Tibial nerve (tissue), 4 donors: ENCODE measurements at places on chromosomes 2 and 18. TPM values are rescaled to one million over a fixed set of nuclear protein-coding genes. Genes with fewer than 3 reads are reported as not detected.

The FAM237A gene
- total RNA-seq, result not detected

The PLB1 gene
- 7.1 TPM for total RNA-seq

DNA sequence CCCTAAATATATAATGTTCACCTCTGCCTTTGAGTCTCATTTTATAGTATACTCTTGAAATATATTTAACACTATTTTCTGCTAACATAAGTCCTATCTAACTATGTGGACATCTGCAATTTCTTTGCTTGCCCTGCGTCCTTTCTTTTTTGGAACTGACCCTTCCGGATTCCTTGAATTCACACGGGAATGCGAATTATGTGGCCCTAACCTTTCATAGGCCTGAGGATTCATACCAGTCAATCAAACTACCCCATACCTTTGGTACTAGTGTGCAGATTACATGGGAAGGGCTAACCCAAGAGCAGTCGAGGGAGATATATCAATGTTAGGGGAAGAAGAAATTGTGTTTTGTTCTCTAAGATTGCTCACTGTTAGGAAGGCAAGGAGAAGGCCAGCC, 56.4 kb downstream of the NRXN1 start:
- no peak for DNase-seq

DNA sequence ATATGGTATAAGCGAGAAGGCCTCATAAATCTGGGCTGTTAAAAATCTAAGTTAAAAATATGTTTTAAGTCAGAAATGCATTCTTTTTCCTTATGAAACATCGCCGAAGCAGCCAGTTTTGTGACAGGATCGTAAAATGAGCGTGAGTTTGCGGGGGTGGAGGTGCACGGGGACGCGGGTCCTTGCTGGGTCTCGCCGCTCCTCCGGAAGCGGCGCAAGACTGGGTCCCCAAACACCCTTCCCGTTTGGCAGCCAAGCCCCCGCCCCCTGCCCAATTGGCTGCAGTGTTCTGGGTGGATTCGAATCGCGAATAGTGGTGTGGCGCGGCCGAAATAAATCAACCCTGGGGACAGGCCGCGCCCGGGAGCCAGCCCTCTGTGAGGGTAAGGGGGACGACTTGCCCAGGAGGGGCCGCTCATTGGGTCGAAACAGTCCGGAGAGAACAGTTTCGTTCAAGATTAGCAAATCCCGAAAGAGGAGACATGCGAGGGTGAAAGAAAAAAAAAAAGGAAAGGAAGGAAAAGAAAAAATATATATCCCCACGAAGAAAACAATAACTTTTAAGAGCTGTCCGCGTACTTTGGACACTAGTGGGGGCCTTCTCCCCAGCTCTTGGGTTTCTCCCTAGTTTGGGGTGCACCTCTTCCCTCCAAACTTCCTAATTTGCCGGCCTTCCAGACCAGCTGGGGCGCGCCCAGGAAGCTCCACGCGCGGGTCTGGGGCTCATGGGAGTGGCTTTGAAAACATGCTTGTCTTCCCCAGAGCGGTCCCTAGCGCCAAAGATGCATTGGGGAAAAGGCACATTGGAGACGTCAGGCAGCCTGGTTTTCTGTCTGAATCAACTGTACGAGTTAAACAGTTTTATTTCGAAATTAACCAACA, 3.1 kb upstream of the GATA6 start:
- no peak for DNase-seq

DNA sequence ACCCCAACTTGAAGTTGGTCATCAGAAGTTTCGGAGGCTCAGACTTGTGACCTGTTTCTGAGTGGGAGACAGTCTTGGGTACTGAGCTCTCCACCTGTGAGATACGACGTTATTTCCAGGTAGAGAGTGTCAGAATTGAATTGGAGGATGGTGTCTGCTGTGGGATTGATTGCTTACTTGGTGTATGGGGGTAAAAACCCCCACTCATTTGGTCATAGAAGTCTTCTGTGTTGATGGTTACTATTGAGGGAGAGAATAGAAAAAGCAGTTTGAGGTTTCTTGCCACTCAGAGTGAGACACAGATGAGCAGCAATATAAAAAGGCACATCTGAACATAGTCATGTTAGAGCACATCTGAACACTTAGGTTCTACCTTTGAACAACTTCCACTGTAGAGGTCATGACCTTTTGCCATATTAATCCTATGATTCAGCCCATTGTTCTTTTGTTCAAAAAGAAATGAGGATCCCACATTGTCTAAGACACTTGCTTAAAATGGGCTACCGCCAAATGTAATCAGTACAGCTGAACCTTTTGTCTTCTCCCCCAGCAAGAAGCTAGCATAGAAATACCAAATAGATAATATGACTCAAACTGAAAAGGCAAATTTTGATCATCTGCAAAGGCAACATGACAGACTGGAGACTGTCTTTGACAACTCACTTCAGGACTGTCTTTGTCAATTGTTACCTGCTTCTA, 73.3 kb downstream of the NAB1 start:
- no peak for DNase-seq

DNA sequence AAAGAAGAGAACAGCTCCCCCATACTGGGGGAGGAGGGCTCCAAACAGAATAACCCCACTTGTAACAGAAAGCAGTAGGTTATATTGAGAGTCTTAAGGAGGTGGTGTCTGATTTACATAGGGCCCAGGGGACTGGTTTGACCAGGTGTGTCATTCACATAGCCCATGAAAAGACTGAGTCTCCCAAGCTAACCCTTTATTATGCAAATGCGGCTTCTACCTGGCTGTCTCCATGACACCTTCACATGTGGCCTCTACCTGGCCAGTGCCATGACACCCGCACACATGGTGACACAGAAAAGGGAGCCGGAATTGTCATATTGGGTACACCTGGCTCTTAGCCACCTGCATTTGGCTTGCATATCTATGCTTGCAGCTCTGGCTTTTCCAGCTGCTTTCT, 1057.2 kb upstream of the PIK3C3 start:
- no peak for DNase-seq

GRCh38 chr2:3754280-3754679, 50.9 kb downstream of the DCDC2C start:
- no peak for DNase-seq

DNA sequence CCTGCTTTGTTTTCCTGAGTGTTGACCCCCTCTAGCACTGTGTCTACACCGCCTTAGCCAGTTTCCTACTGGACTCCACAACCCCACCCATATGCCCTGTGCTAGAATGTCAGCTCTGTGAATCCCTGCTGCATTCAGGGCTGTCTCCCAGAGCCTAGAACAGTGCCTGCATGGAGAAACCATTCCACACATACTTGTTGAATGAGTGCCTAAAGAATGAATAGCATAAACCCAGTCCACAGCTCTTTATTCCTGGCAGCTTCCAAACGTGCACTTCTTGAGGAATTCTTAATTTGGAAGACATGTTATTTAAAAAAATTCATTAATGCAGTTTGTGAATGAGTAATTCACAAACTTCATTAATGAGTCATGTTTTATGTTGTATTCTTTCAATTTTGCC, 6.5 kb upstream of the NAPG start:
- DNase-seq, result no peak
